ENCODE measurements at places on chromosomes 2 and 18. TPM values are rescaled to one million over a fixed set of nuclear protein-coding genes. Genes with fewer than 3 reads are reported as not detected.

DNA sequence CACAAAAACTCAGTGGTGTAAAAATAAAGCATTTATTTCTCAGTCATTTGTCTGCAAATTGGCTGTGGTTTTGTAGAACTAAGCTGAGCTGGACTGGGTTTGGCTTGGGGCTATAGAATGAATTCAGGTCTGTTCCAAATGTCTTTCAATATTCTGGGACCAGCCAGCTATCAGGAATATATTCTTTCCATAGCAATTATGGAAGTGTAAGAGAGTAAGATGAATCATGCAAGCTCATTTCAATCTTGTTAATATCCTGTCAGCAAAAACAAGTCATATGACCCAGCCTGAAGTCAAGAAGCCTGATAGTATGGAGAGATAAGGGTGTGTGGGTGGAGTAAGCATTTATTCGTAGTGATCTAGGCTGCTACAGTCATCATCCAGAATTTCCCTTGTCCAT, 481.0 kb upstream of the CDH2 start:
- DNase-seq = peak; percentile 17

DNA sequence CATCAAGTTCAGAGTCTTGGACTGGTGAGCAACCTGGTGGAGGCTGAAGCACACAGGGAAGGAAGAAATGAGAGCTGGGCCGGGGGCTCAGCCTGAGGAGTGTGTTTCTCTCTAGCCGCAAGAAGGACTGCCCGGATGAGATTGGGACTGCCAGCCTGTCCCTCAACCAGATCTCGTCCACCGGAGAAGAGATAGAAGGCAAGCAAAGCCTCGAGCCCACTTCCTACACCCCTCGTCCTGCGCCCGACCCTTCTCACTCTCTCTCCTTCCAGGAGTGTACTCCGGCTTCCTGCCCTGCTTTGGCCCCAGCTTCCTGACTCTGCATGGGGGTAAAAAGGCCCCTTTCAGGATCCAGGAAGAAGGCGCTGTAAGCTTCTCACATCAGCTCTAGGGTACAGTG, 26.2 kb downstream of the FER1L5 start:
- DNase-seq = no peak

- no peak for DNase-seq
These were observed 376.1 kb downstream of the IRS1 start for GRCh38 chr2:226423498-226423960.

- no peak for DNase-seq
These were observed 15.1 kb downstream of the COBLL1 start for GRCh38 chr2:164826293-164827243.

- DNase-seq = no peak
These were observed 37.1 kb downstream of the RAMP1 start for GRCh38 chr2:237896507-237896892.

CD226 gene
- 1.1 TPM for polyA plus RNA-seq

All from muscle of back (tissue), 13 donors.